ENCODE measurements at places on chromosomes 6 and 20.

- no peak for DNase-seq
Observed at GRCh38 chr6:20830576-20830975, 296.3 kb downstream of the CDKAL1 start.

DNA sequence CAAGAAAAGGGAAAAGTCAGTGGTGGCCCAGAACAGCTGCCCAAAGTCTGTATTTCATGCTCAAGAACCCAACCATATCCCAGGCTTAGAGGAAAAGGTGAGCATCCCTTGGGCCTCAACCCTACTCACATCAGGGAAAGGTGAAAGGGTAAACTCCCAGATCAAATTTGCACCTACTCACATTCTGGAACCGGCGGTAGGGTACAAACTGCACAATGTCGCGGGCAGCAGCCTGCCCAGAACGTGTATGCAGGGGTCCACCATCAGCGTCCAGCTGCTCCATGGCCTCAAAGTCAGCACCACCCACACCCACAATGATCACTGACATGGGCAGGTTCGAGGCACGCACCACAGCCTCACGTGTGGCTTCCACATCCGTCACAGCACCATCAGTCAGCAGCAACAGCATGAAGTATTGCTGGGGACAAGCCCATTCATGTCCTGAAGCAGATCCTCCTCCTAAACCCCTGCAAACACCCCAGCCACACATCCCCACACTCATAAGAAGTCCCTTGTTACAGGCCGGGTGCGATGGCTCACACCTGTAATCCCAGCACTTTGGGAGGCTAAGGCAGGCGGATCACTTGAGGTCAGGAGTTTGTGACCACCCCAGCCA is 10.9 kb downstream of the SPAG4 start:
- no peak for DNase-seq

- DNase-seq: no peak
Observed at GRCh38 chr20:11101243-11101642, 427.4 kb upstream of the JAG1 start.

GRCh38 chr6:36676141-36677058 is 2.1 kb upstream of the CDKN1A start:
- DNase-seq: no peak

DNA sequence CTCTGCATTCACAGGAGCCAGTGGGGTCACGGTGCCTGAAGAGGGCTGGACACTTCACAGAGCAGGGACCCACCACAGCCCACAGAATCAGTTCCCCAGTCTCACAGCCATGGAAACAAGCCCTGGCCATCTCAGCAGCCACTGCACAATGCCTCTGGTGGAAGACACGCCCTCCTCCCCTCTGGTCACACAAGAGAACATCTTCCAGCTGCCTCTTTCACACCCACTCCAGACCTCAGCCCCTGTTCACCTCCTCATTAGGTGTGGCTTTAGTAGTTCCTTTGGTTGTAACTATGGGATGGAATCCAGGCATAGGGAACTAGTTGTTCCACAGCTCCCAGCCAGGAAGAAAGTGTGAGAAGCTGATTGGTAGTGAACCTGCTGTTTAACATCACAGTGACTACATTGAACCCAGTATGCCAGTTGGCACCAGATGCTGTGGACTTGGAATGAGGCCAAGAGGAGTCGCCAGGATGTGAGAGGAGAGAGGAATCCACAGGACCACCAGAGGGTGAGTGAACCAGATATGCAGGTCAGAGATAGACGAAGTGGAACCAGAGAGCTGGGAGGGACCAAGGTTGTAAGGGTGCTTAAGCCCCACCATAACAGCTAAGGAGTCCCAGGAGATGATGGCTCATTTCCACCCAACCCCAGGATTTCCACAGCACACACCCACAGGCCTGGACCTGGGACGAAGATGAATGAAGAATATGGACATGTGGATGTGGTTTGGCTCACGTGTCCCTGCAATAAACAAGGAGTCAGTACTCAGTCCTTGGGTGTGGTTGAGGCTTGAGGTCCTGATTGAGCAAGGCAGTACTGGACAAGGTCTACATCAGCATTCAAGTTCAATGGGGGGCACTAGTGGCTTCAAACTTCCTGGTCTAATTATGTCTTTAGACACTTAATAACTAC is 8.8 kb upstream of the BTN3A3 start:
- DNase-seq: no peak

DNA sequence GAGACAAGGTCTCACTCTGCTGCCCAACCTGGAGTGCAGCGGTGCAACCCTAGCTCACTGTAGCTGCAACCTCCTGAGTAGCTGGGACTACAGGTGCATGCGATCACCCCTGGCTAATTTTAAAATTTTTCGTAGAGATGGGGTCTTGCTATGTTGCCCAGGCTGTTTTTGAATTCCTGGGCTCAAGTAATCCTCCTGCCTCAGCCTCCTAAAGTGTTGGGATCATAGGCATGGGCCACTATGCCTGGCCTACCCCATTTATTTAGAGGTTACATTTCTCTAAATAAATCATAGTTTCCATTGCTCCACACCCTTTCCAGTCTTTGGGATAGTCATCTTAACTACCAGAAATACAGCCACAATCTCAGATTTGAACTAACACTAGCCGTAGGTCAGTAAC is 134.7 kb upstream of the CITED2 start:
- DNase-seq: no peak

DNA sequence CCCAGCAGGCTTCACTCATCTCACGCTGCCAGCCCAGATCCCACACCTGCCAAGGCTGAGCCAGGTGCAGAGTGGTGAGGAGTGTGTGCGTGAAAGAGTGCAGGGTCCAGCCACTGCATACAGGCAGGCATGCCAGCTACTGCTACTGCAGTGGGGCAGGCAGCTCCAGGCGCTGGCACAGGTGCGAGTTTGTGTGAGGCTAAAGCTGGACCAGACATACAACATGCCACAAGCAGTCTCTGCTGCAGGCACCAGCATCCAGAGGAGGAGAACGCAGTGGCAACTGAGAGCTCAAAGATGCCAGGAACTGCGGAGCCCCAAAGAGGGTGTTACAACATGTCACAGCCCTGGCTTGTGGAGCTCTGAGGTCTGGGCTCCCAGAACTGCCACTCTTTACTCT is 149.8 kb downstream of the EYS start:
- no peak for DNase-seq

DNA sequence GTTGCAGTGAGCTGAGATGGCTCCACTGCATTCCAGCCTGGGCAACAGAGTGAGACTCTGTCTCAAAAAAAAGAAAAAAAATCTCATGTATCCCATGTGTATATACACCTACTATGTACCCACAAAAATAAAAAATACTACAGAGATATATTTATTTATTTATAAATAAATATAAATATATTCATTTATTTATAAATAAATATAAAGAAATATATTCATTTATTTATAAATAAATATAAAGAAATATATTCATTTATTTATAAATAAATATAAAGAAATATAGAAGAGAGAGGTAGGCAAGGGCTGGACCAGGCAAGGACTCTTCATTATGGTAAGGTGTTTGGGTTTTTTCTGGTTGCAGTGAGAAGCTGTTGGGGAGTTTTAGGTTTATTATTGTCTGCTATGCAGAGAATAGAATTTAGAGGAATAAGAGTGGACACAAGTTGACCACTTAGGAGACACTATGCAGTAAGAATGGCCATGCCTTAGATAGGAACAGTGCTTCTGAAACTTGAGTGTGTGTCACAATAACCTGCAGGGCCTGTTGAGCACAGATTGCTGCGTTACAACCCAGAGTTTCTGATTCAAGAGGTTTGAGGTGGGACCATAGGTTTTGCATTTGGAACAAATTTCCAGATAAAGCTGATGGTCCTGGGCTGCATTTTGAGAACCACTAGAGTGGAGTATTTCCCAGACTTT is 254.2 kb downstream of the EYA4 start:
- DNase-seq: no peak

DNA sequence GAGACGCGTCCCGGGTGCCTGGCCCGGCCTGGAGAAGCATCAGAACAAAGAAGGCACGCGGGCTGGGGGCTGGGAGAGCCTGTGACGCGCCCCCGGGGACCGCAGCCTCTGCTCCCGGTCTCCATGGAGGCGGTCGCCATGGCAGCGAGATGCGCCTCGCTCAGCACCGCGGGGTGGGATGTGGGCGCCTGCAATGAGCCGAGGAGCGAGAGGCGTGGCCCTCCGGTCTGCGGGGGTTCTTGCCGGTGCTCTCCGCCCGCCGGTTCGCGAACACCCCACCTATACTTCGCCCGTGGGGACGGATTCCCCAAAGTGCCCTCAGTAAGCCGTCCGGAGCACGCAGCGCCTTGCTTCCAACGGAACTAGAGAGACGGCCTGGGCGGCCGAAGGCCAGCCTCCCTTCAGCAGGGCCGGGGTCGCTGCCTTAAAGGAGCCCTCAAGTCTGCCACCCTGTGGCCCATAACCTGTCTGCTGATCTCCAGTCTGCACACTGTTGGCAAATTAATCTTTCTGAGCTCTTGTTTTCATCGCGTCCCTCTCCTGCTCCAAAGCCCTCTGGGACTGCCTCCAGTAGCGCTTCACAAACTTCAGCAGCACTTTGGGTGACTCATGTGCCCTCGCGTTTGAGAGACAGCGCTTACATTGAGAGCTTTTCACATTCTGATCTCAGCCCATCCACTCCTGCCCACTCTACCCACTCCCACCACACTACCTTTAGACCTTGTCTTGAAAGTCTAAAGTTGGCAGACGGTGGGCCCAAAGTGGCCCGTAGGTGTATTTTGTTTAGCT is 983 bp upstream of the ADISSP start:
- DNase-seq: peak; percentile 79

DNA sequence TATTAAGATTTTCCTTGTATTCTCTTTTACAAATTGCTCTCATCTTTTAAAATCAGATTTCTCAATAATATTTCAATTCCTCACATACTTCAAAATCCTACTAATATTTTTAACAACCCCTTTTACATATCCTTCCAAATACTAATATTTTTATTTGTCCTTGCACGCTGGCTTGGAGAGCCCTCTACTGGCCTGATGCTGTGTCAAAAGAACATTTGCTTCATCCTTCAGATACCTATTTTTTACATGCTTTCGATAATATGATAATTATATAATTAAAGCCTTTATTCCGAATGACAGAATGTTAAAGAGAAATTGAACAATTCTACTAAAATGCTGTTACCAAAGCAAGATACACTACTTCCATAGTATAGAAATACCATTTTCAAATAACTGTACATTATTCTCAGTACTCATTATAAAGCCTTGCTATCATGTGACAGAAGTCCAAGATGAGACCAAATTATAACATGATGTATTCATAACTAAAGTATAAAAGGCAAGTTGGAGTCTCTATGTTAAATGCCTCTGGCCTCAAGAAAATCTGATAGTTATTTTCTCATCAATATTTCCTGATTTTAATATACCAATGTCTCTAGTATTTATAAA is 39.0 kb upstream of the PLN start:
- no peak for DNase-seq

DNA sequence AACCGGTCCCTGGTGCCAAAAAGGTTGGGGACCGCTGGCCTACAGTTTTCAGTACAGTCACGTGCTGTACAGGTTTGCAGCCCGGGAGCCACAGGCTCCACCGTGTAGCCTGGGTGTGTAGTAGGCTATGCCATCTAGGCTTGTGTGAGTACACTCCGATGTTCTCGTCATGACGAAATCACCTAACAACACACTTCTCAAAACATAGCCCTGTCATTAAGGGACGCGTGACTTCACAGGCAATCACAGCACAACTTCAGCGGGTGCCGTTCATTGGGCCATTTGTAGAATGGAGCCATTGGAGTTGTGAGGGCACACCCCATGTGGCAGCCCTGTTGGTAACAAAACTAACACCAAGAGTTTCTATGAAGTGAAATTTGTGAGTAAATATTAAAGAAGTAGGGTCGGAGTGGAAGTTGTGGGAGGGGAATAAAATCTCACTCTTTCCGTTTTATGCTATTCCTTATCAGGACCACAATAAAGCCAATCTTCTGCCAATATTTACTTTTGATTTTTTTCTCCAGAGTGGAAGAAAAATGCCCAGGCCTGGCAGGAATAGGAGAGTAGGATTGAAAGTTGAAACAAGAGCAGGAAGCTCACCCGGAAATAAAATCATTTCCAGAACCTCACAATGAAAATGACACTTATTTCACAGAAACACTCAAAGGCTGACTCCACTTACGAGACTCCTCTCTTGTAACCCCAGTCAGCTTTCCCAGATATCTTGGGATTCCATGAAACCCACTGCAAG is 63.7 kb upstream of the PTPN1 start:
- no peak for DNase-seq

DNA sequence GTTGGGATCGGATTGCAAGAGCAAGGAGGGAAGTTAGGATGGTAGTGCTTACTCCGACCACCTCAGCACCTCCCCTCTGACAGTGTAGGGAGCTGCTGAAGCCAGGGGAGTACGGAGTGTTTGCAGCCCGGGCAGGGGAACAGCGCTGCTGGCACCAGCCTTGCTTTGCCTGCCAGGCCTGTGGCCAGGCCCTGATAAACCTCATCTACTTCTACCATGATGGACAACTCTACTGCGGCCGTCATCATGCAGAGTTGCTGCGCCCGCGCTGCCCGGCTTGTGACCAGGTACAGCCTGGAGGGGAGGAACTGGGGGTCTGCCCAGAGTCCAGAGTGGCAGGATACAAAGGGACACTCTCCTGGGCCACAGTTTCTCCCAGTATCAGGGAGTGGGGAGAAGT is 2.2 kb upstream of the TOMM6 start:
- no peak for DNase-seq

DNA sequence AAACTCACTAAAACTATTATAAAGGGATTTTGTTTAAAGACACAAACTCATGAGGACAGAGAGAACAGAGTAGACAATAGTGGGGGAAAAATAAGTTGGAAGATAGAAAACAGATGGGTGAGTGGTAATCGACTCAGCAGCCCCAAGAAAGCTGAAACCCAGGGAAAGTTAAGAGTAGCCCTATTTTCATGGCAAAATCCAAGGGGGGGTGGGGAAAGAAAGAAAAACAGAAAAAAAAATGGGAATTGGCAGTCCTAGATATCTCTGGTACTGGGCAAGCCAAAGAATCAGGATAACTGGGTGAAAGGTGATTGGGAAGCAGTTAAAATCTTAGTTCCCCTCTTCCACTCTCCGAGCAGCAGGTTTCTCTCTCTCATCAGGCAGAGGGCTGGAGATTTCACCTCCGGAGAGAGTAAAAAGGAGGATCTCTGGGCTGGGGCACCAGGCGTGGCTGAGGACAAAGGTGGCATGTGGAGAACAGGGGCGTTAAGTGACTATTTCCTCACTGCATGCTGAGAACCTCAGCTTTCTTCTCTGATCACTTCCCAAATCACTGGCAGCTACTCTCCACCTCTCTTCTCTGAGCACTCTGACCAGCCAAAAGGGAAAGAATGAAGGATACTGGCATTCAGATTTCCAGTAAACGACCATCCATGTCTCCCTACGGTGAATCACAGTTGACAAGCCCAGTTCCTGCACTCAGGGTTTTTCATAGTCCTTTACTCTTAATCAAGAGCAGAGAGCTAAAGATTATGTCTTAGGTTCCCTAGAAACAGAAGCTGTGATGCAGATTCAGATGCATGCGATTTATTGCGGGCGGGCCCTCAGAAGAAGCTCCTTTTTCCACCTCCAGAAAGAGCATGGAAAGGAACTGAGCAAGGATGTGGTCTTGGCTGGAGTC is 7.3 kb upstream of the RNF24 start:
- DNase-seq: no peak

- peak; percentile 8 for DNase-seq
Observed at GRCh38 chr6:106974336-106974998, at the start of gene CD24. CD24 (minus strand) TSS chr6:106974729; CDS start chr6:106974646, 83 bp downstream.
